T-helper 2 cell (primary cell): ENCODE measurements at places on chromosomes 1 and 21.

GRCh38 chr1:206754011-206754410 lies 16.6 kb upstream of the IL19 start:
- DNase-seq: no peak

DNA sequence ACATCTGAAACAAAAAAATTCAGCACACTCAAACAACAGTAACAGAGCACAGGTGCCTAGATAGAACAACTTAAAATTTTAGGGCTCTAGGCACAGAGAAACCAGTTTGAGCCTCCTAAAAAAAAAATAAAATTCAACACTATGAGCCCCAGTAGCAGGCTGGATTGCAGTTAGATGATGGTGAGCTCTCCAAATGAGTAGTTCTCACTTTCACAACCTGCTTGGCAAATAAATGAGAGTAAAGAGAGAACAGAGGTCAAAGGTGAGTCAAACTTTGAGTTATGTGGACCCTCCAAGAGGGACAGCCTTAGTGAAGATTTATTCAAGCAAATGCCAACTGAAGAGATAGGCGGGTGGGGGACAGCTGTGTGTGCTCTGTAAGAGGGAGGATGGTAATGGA lies 3.6 kb downstream of the BEND5 start:
- no peak for DNase-seq

GRCh38 chr1:204041232-204041767 lies 31.6 kb upstream of the SOX13 start:
- no peak for DNase-seq

- DNase-seq: no peak
Measured at GRCh38 chr1:48462716-48463302, 9.2 kb downstream of the SPATA6 start.

DNA sequence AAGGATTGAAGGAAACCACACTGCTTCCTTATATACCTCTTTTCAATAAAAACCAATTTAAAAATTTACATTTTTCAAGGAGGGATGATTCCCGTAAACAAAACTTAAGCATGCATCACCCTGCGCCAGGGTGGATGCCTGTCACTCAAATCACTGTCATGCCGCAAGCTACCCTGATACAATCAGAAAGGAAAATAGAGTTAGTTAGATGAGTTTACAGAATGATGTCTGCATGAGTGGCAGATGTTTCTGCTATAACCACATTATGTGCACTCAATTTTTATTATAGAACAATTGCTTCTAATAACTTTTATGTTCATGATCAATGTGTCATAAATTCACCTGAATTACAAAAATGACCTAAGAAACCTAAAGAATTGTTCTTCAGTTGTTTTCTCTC lies 123.4 kb upstream of the ADGRL4 start:
- DNase-seq: no peak

- DNase-seq: no peak
Measured at GRCh38 chr1:236465231-236465958, 58.4 kb upstream of the LGALS8 start.

DNA sequence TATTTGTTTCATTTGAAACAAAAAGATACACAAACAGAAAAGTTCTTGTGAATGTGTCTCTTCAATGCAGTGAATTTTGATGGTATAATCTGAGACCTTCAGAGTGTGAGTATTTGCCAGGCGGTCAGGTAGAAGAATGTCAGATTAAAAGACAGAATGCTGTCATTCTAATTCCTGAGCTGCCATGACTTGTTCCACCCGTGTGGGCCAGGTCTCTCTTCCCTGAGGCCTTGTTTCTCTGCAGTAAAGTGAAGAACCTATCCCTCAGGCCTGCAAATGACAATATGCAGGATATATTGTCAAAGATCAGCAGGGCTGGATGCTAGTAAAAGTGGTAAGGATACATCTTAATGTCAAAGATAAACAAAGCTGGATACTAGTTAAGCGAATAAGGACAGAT lies 111.4 kb downstream of the ZP4 start:
- no peak for DNase-seq

GRCh38 chr1:116412480-116412798 lies 39.4 kb downstream of the ATP1A1 start:
- no peak for DNase-seq

GRCh38 chr1:3097231-3097630 lies 28.2 kb downstream of the PRDM16 start:
- DNase-seq: no peak

- no peak for DNase-seq
Measured at GRCh38 chr21:26958788-26959187, 8.1 kb downstream of the ADAMTS5 start.

- no peak for DNase-seq
Measured at GRCh38 chr21:31410499-31411131, 66.6 kb upstream of the TIAM1 start.

DNA sequence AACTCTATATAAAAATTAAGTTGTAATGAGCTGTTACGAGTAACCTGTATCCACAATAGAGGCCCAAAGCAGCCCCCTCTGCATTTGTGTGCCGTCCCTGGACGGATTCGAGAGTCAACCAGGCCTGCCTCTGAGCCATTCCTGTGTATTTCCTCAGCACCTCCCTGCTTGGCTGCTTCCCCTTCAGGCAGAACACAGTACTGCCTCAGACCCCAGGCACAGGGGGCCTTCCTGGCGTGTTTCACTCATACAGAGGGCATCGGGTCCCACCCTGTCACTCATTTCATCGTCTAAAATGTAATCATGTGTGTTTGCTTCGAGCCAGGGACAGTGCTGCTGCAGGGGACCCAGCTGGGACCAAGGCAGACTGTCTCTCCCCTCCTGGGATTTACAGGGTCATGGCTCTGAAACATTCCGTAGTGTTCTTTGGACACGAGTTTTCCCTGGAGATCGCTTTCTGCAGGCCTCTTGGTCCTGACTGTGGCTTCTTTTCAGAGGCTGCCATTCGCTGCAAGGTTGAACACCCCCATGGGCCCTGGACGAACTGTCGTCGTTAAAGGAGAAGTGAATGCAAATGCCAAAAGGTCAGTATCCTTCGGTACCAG lies 19.4 kb downstream of the LGALS8 start:
- no peak for DNase-seq

DNA sequence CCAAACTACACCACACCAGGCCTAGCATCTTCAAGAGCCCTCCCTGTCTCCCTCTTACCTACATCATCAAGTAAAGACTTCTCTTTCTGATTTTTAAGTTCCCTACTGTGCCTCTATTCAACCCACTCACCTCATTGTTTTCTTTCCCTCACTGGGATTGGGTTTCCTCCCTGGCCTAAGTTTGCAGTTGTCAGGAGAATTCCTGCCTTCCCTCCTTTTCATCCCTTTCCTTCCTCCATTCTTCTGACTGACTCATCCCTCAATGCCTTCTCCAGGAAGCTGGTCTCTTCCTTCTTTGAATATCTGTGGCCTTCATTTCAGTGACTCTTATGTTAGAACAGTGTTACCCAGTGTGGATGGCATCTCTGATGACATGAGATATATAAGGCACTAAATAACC lies 139.9 kb upstream of the KIAA0040 start:
- DNase-seq: no peak
